ENCODE measurements at places on chromosomes 4 and X. TPM values are rescaled to one million over a fixed set of nuclear protein-coding genes. Genes with fewer than 3 reads are reported as not detected.

The TCP11X2 gene
- total RNA-seq = not detected

The BMPR1B gene
- total RNA-seq = 0.77 TPM

The SPATA4 gene
- total RNA-seq = 0.27 TPM

The RAB33A gene
- total RNA-seq = 3.8 TPM

GRCh38 chrX:108795240-108795639, 58.9 kb upstream of the IRS4 start:
- DNase-seq = no peak

- DNase-seq = no peak
Observed at GRCh38 chr4:75542824-75543223, 13.0 kb upstream of the ODAPH start.

DNA sequence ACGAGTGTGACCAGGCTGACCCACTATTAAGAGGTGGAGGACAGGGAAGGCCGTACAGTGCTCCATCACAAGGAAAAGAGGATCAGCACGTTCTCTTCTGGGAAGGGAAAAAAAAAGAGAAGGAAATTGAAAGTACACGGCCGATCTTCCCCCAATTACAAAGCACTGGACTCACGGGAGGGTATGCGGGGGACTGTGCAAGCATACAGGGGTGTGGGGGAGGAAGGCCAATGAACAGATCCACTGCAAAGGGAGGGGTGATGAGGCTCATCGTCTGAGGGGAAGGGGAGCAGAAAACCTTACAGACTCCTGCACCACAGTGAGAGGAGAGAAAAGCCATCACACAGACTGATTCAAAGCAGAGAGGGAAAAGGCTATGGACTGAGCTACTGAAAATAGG, 1.1 kb downstream of the ELK1 start:
- DNase-seq = no peak

DNA sequence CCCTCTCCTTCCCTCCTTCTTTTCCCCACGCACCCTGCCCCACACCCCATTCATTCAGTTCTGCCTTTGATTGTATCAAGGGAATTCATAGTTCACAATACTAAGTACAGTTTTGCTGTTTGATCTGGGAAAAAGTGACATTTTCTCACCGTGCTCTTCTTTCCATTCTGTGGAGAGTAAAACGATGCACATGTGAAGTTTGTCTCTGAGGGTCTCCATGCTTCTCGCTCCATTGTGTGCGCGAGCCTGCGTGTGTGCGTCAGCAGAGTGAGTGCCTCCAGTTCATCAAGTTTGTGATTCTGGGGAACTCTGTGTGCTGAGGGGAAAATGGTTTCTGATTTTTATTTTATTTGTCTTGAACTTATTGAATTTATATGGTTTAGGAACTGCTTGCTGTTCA, 1.9 kb downstream of the STK26 start:
- no peak for DNase-seq

DNA sequence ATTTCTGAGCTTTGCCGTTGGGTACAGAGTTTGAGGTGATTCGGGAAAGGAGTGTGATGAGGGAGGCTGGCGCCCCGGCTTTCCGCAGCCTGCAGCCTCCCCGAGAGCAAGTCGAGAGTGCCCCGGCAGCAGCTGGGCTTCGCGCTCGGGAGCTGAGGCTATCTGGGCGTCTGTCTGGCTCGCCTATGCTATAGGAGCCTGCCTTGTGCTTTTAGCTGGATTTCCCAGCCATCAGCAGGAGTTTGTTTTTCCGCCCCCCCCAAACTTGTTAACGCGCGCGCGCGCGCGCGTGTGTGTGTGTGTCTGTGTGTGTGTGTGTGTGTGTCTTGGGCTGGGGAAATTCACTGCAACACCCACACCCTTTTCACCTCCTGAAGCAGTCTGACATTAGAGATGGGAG, 765 bp upstream of the DGKK start:
- DNase-seq = no peak
